Lung (tissue), 17 donors: ENCODE measurements at places on chromosomes 13 and 19. TPM values are rescaled to one million over a fixed set of nuclear protein-coding genes. Genes with fewer than 3 reads are reported as not detected.

The TPTE2 gene
- not detected for total RNA-seq

The MYH14 gene
- total RNA-seq: 142 TPM

The PRR20D gene
- not detected for total RNA-seq

The PLIN4 gene
- 0.85 TPM for total RNA-seq

DNA sequence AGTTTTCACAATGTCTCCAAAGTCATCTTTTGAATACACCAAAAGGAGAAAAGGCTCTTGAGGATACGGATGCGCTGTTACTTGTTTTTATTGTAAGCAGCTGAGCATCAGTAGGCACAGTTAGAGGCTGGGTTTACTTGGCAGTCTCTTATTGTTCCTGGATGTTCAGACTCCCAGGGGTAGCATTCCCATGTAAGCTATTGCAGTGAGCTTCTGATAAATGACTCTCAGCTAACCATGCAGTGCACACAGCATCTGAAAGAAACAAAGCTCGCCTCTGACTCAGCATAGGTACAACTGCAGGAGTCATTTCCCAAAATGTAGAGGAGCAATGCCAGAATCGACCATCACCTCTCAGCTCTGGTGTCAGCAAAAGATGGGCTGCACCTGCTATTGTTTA lies 84.8 kb downstream of the DCT start:
- H3K4me3 ChIP-seq: no peak overlapping the region
- H3K4me1 ChIP-seq: peaks cover 3% of the 10 kb centered on the region
- DNase-seq: no peak
- H3K27ac ChIP-seq: no peak overlapping the region
- no peaks in the 10 kb centered on the region for H3K36me3 ChIP-seq

GRCh38 chr13:50845211-50845610 lies 1.7 kb upstream of the DLEU7 start:
- H3K4me1 ChIP-seq: no peaks in the 10 kb centered on the region
- peak; percentile 28 for DNase-seq
- H3K27me3 ChIP-seq: peaks cover 7% of the 10 kb centered on the region
- H3K27ac ChIP-seq: no peak overlapping the region

DNA sequence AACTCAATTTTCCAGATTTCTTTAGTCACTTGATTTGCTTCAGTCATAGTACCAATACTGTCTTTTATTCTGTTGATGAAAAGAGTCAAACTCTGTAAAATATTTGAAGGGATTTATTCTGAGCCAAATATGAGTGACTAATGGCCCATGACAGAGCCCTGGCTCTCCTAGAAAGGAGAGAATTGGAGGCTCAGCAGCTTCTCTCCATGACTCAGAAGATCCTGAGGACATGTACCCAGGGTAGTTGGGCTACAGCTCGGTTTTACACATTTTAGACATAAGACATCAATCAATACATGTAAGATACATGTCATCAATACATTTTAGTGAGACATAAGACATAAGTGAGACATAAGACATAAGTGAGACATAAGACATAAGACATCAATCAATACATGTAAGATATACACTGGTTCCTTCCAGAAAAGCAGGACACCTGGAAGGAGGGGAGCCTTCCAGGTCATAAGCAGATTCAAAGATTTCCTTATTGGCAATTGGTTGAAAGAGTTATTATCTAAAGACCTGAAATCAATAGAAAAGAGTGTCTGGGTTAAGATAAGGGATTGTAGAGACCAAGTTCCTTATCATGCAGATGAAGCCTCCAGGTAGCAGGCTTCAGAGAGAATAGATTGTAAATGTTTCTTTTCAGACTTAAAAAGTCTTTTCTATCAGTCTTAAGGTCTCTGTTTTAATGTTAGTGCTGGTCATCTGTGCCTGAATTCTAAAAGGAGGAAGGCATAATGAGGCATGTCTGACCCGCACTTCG lies 179.8 kb upstream of the RFC3 start:
- no peaks in the 10 kb centered on the region for H3K36me3 ChIP-seq
- no peak overlapping the region for H3K4me3 ChIP-seq
- no peaks in the 10 kb centered on the region for H3K27me3 ChIP-seq
- H3K4me1 ChIP-seq: peaks cover 31% of the 10 kb centered on the region
- DNase-seq: no peak

GRCh38 chr13:72864142-72865011 lies 82.4 kb downstream of the PIBF1 start:
- H3K36me3 ChIP-seq: no peaks in the 10 kb centered on the region
- H3K27ac ChIP-seq: no peak overlapping the region
- no peak overlapping the region for H3K4me3 ChIP-seq
- DNase-seq: peak; percentile 75
- H3K4me1 ChIP-seq: peaks cover 2% of the 10 kb centered on the region

- no peaks in the 10 kb centered on the region for H3K27me3 ChIP-seq
- H3K4me1 ChIP-seq: no peaks in the 10 kb centered on the region
- peaks cover 6% of the 10 kb centered on the region for H3K36me3 ChIP-seq
- H3K4me3 ChIP-seq: no peak overlapping the region
- no peak overlapping the region for H3K27ac ChIP-seq
Measured at GRCh38 chr19:10820173-10820572, 15.8 kb downstream of the TMED1 start.

GRCh38 chr13:95447814-95448213 lies 104.7 kb upstream of the CLDN10 start:
- H3K36me3 ChIP-seq: no peaks in the 10 kb centered on the region
- H3K4me1 ChIP-seq: peaks cover 2% of the 10 kb centered on the region
- no peak overlapping the region for H3K4me3 ChIP-seq
- no peaks in the 10 kb centered on the region for H3K27me3 ChIP-seq
- H3K27ac ChIP-seq: no peak overlapping the region

GRCh38 chr19:54369082-54369687 lies 4.5 kb upstream of the LAIR1 start:
- peaks cover 8% of the 10 kb centered on the region for H3K4me1 ChIP-seq
- no peaks in the 10 kb centered on the region for H3K36me3 ChIP-seq
- no peak overlapping the region for H3K27ac ChIP-seq
- H3K27me3 ChIP-seq: no peaks in the 10 kb centered on the region

GRCh38 chr13:73984949-73985691 lies 149.1 kb downstream of the KLF12 start:
- no peak overlapping the region for H3K4me3 ChIP-seq
- no peaks in the 10 kb centered on the region for H3K27me3 ChIP-seq
- H3K36me3 ChIP-seq: peaks cover 6% of the 10 kb centered on the region
- H3K27ac ChIP-seq: no peak overlapping the region
- peaks cover 4% of the 10 kb centered on the region for H3K4me1 ChIP-seq

- no peak overlapping the region for H3K27ac ChIP-seq
- H3K36me3 ChIP-seq: no peaks in the 10 kb centered on the region
Measured at GRCh38 chr13:112445411-112446271, 69.5 kb downstream of the SPACA7 start.

- H3K4me3 ChIP-seq: peak overlapping the region; percentile 18
- H3K27me3 ChIP-seq: no peaks in the 10 kb centered on the region
- H3K36me3 ChIP-seq: no peaks in the 10 kb centered on the region
- DNase-seq: peak; percentile 96
- H3K27ac ChIP-seq: peak overlapping the region; percentile 92
- peaks cover 23% of the 10 kb centered on the region for H3K4me1 ChIP-seq
Measured at GRCh38 chr19:18204394-18205199, 755 bp upstream of the RAB3A start.

GRCh38 chr13:48490241-48490640 lies 42.6 kb downstream of the RCBTB2 start:
- no peaks in the 10 kb centered on the region for H3K4me1 ChIP-seq
- H3K27ac ChIP-seq: no peak overlapping the region
- no peaks in the 10 kb centered on the region for H3K36me3 ChIP-seq
- no peak overlapping the region for H3K4me3 ChIP-seq
- H3K27me3 ChIP-seq: no peaks in the 10 kb centered on the region
- no peak for DNase-seq

DNA sequence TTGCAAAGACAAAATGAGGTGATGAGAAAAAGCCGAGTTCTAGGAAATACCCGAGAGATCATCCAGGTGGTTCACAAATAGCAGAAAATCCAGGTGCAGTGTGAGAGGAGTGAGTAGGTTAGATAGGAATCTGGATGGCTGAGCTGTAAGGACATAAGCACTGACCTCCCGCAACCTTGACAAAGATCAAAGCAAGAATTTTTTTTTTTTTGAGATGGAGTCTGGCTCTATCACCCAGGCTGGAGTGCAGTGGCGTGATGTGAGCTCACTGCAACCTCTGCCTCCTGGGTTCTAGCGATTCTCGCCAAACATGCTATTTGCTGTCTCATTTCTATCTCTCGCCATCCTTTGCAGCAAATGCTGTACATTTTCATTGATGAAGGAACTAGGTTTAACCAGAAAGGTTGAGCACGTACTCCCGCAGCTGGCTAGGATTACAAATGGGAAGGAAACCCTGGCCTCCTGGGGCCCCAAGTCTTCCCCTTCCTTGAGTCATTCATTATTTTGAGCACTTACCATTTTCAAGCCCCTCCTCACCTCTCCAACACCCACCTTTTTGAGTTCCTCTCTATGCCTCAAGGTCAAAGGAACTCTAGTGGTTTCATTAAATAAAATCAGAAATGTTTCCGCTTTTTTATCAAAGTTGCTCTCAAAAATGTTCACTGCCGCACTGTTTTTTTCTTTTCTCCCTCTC lies 38.8 kb downstream of the NLRP12 start:
- no peak overlapping the region for H3K4me3 ChIP-seq
- H3K27ac ChIP-seq: no peak overlapping the region
- no peak for DNase-seq
- no peaks in the 10 kb centered on the region for H3K36me3 ChIP-seq
- H3K27me3 ChIP-seq: no peaks in the 10 kb centered on the region
- H3K4me1 ChIP-seq: no peaks in the 10 kb centered on the region

GRCh38 chr13:98389319-98389718 lies 187.6 kb downstream of the STK24 start:
- H3K27me3 ChIP-seq: no peaks in the 10 kb centered on the region
- peaks cover 3% of the 10 kb centered on the region for H3K36me3 ChIP-seq
- no peak overlapping the region for H3K4me3 ChIP-seq
- peak; percentile 32 for DNase-seq
- no peak overlapping the region for H3K27ac ChIP-seq
- peaks cover 6% of the 10 kb centered on the region for H3K4me1 ChIP-seq

GRCh38 chr13:40406405-40407120 lies 259.9 kb downstream of the FOXO1 start:
- H3K4me3 ChIP-seq: no peak overlapping the region
- peak overlapping the region; percentile 70 for H3K27ac ChIP-seq
- no peaks in the 10 kb centered on the region for H3K36me3 ChIP-seq

DNA sequence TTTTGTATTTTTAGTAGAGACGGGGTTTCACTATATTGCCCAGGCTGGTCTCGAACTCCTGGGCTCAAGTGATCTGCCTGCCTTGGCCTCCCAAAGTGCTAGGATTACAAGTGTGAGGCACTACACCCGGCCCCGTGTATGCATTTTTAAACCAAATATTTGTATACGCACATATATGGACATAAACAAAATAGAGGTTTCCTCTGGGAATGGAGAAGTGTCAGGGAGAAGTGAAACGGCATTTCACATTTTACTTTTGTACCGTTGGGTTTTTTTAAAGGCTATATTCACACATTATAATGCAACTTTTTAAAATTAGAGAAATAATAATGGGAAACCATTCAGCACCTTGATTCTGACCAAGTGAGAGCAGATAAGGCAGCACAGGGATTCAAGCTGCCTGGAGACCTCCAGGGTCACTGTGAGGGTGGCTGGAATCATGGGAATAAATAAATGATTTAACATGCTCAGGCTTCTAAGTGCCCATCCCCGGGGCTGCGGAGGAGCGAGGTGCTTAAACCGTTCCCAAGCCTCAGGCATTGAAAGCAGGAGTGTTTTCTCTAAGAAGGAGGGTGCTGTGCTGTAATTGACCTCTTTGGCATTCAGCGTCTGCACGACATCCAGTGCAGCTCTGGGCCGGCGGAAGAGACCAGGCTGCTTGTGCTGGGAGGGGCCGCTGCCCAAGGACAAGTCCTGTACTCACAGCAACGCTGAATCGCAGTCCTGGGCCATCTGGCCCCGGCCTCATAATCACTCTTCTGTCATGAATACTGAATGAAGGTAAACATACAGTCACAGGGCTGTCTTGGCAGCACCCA lies 24.7 kb downstream of the GPR42 start:
- peak; percentile 37 for DNase-seq
- no peaks in the 10 kb centered on the region for H3K36me3 ChIP-seq
- no peak overlapping the region for H3K4me3 ChIP-seq

- DNase-seq: no peak
- H3K27me3 ChIP-seq: no peaks in the 10 kb centered on the region
- H3K4me1 ChIP-seq: peaks cover 10% of the 10 kb centered on the region
- H3K36me3 ChIP-seq: no peaks in the 10 kb centered on the region
Measured at GRCh38 chr13:31982124-31982523, 49.5 kb upstream of the FRY start.

DNA sequence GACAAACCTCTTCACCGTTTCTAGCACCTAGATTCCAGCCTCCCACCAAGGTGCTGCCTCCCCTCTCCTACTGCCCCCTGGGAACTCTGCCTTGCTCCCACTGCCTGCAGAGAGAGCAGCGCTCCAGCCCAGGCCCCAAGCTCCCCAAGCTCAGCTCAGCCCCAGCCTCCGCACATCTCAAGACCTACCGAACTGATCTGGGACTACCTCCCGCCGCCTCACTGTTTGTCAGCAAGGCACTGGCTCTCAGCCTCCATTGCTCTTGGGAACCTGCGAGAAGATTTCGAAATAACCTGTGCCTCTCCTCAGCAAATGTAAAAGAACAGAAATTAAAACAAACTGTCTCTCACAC lies 92.4 kb upstream of the GPR183 start:
- H3K27me3 ChIP-seq: no peaks in the 10 kb centered on the region
- H3K36me3 ChIP-seq: no peaks in the 10 kb centered on the region
- no peak overlapping the region for H3K27ac ChIP-seq
- H3K4me1 ChIP-seq: no peaks in the 10 kb centered on the region

DNA sequence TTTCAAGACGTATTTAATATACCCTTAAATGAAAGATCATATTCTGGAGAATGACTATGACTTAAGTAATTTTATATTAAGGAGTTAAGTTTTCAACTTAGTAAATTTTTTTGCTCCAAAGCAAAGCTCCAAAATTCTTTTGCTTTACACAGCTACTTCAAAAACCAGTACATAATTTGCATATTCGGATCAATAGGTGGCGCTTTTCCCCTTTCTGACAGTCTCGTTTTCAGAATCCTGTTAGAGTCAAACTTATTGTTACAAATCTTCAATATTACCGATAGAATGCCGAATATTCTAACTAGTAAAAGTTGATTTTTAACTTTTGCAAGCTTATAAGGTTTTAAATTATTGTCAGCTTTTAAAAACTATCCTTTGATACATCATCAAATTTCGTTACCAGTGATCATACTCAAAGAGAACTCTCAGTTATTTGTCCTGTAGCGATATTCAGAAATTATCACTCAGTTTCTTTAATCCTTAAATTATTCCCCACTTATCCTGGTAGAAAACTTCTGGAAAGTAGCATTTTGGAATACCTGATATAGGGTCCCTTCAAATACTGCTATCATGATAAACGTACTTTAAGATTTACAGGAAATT lies 852.7 kb upstream of the KLHL1 start:
- H3K36me3 ChIP-seq: no peaks in the 10 kb centered on the region
- peak; percentile 86 for DNase-seq
- no peak overlapping the region for H3K27ac ChIP-seq
- H3K27me3 ChIP-seq: no peaks in the 10 kb centered on the region
- H3K4me3 ChIP-seq: no peak overlapping the region

DNA sequence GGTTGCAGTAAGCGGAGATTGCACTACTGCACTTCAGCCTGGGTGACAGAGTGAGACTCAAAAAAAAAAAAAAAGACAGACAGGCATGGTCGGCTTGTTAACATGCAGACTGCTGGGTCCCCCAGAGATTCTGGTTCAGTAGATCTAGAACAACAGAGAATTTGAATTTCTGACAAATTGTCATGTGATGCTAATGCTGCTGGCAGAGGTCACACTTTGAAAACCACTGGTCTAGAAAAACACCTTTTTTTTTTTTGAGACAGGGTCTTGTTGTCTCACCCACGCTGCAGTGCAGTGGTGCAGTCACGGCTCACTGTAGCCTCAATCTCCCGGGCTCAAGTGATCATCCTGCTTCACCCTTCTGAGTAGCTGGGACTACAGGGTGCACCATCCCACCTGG lies 7.7 kb upstream of the LRFN3 start:
- no peak for DNase-seq
- H3K27me3 ChIP-seq: no peaks in the 10 kb centered on the region
- H3K27ac ChIP-seq: no peak overlapping the region
